ENCODE measurements at places on chromosomes 4 and X.

DNA sequence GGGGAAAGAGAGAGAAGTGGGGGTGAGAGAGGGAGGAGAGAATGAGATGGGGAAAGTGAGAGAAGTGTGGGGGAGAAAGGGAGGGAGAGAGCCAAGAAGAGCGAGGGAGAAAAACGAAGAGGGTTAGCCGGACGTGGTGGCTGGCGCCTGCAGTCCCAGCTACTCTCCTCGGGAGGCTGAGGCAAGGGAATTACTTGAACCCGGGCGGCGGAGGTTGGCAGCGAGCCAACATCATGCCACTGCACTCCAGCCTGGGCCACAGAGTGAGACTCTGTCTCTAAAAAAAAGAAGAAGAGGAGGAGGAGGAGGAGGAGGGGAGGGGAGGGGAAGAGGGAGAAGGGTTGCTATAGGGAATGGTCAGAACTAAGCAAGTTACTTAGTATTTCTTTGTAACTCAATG, 1.7 kb upstream of the NXT2 start:
- no peak for DNase-seq

- DNase-seq: no peak
Observed at GRCh38 chr4:126202226-126202625, 887.5 kb downstream of the FAT4 start.

DNA sequence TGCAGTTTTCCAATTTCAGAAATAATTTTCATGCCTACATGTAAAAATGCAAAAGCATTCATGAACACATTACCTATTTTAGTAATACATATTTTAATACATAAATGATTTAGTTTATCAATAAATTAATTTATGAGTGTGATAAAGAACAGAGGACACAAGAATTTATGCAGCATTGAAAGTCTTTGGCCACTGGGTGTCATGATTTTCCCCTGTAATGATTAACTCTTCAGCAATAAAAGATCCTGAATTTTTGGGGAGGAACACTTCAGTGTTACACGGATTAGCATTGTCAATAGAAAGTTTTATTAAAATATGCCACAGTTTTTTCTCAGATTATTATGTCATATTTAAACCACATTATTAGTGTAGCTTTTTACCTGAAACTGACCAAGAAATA, 8.6 kb upstream of the VCX2 start:
- no peak for DNase-seq

DNA sequence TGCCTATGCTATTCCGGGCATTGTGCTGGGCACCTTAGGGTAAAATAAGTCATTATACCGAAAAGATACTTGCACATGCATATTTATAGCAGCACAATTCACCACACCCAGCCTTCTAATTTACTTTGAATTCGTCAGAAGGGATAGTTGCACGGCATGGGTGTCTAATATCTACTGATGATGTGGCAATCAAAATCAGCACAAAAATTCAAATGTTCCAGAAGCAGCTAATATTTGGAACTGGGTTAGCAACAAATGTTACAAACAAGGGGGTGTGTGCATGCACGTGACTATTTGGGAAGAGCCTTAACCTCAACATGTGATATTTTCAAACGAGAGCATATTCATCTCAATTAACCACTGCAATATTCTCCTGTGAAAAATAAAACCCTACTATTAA, 79.7 kb upstream of the PRSS48 start:
- DNase-seq: no peak

- DNase-seq: no peak
Observed at GRCh38 chr4:4619821-4620220, 78.0 kb upstream of the STX18 start.

DNA sequence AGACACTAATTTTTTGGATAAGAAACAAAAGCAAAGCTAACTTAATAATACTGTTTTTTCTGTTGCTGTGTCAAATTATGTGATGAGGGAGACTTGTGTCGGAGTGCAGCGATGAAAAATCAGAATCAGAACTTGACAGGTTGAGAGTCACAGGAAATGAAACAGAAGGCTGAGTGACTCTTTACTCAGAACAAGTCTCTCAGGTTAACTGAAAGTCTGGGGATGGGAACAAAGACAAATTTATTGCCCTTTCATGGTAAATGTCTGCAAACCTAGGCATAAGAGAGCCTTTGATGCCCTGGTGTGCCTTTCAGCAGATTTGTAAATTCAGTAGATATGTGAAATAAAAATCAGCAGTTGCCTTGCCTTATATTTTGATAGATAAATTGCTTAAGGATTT, 96.0 kb downstream of the ADGRL3 start:
- DNase-seq: no peak

DNA sequence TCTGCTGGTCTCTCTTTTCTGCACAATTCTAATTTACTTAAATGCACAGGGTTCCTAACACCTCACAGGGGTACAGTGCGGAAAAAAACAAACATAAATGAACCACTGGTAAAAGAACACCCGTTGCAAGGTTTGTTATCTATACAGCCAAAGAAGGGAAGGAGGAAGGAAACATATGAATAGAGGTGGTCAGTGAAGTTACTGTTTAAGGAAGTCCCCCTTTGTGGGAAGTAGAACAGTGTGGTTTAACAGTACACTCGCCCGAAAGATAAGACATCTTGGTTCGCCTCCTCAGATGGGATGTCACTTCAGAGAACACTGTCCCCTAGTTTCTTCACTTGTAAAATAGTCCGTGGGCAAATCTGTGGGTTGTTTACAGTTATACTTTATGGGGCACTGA, 57.5 kb downstream of the TEC start:
- DNase-seq: no peak

- no peak for DNase-seq
Observed at GRCh38 chr4:89069481-89069880, 12.5 kb upstream of the FAM13A start.

DNA sequence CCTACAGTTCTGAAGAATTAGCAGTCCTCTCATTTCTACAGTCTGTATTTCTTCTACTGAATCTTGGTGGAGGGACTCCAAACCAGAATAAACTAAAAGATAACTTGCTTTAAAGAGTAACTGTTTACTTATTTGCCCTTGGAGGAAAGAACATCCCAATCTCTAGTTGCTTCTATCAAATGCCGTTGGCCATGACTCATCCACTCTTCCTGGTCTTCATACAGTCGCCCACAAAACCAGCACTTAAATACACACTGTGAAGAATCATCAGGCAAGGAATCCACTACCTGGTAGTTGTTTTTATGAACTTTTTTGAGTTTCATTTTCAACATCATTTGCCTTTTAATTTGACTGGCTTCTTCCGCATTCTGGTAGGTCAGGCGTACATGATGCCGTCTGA, 14.2 kb downstream of the ZNF518B start:
- no peak for DNase-seq

DNA sequence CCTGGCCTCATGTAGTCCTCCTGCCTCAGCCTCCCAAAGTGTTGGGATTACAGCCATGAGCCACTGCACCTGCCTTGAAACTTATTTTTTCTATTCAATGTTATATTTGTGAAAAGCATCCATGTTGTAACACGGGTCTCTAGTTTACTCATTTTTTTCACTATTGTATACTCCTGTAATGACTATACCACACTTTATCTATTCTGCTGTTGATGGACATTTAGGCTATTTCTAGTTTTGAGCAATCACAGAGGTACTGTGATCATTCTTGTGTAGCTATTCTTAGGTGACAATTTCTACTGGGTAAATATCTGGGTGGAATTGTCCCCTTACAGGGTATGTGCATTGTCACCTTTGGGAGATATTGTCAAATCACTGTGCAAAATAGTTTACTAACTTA, 3.6 kb downstream of the DRP2 start:
- DNase-seq: no peak

GRCh38 chr4:142614621-142615323, 231.3 kb downstream of the INPP4B start:
- DNase-seq: no peak

- DNase-seq: no peak
Observed at GRCh38 chrX:49247346-49247745, 12.1 kb downstream of the CCDC22 start.

GRCh38 chr4:88731381-88731780, 33.8 kb upstream of the NAP1L5 start:
- DNase-seq: no peak

DNA sequence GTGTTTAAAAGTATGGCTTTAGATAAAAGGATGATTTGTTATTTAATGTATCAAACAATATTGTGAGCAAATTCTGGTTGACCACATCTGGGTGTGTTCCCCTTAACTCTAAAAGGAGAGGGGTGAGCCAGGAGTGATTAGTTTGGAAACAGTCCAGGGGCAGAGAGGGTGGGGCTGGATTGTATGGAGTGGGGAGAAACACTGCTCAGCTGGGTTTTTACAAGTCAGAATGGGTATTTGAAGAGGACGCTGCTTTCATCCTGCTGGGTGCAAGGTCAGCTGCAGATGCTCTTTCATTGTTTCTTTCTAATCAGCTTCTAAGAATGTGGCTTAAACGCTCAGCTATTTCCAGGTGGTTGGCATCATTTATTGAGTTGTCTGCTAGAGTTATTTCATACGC, 82.8 kb upstream of the LIMCH1 start:
- DNase-seq: no peak

DNA sequence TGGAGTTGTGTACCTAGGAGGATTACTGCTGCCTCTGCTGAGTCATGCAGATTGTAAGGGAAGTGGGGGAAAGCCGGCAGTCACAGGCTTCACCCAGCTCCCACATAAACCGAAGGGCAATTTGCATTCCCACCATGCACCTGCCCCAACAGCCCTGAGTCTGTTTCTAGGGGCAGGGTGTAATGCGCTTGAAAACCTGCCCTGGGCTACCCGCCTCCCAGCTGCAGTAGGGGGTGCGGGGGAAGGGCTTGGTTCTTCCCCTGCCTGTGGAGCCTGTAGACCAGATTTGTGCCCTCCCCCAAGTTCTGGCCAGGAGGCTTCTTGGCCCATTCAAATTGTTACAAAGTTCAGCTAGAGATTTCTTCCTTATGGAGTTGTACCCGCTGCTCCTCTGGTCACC, 269.2 kb upstream of the DDX53 start:
- DNase-seq: no peak
